ENCODE measurements at places on chromosomes 5 and 9. TPM values are rescaled to one million over a fixed set of nuclear protein-coding genes. Genes with fewer than 3 reads are reported as not detected.

The SLC23A1 gene
- total RNA-seq: not detected

The LMX1B gene
- not detected for total RNA-seq

The SLC6A19 gene
- total RNA-seq: not detected

The TEK gene
- total RNA-seq: 7.2 TPM

The HTR1A gene
- total RNA-seq: 18.5 TPM

The PPP3R2 gene
- total RNA-seq: 0.63 TPM
